ENCODE measurements at places on chromosomes 1 and 21.
A peak's percentile ranks its signal among the peaks of the same experiment; 100 is the strongest.

DNA sequence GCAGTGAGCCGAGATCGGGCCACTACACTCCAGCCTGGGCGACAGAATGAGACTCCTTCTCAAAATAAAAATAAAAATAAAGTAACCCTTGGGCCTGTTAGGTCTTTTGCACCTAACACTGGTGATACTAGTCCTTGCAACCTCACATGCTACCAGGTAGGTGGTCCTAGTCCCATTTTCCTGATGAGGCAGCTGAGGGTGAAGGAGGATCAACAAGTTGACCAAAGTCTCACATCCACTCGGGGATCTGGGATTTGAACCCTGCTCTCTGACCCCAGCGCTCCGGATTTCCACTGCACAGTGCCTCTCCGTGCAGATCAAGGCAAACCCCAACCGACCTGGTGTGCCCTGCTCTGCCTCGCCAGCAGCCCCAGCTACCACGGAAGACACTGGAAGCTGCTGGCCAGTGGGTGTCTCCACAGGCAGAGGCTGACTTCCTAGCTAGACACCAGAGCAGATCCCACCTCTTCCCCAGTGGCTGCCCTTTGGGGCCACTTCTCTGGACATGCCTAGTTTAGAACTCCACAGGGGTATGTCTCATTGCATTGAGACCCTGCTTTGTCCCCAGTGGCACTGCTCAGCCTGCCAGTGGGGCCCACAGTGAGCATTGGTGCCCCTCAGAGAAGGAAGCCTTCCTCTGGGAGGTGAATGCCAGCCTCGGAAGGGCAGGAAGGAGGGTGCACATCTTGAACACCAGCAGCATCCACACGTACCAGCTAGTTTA lies 27.6 kb downstream of the LDLRAP1 start:
- DNase-seq, result no peak

GRCh38 chr21:16588433-16588860 lies 858.7 kb downstream of the USP25 start:
- no peak for DNase-seq

- DNase-seq, result no peak
Observed at GRCh38 chr1:43008115-43009060, 49.7 kb upstream of the SLC2A1 start.

DNA sequence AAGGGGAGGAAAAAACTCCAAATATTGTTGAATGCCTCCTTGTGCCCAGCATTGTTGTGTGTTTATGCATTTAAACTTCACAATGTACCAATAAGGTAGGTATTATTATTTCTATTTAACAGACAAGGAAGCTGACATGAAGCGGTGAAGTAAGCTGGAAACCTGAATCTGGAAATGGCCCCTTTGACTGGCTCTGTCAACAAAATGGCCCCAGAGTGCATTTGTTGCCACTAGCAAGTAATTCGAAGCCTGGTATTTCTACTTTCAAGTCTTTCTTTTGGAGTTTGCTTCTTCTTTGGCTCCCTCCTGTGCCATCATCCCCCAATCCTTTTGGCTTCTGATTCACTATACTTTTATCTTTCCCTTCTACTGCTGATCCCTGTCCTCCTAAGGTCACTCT lies 23.1 kb downstream of the CRYZL1 start:
- DNase-seq, result no peak

- no peak for DNase-seq
Observed at GRCh38 chr1:93000751-93001175, 39.5 kb upstream of the DIPK1A start.

DNA sequence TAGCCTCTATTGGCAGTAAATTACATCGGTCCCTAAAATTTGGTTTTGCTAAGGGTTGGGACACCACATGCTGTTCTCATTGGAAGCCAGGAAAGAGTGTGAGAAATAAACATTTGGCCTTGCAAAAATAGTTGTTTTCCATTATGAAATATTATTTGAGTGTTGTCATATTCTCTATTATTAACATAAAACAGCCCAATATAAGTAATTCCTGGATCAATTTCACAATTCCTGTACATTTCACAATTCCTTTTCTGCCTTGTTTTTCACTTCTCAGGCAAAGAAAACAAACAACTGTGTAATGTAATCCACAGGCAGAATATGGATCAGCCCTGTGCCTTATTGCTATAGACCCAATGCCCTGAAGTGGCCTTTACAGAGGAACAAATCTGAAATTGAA lies 40.5 kb downstream of the C1orf87 start:
- DNase-seq, result no peak

DNA sequence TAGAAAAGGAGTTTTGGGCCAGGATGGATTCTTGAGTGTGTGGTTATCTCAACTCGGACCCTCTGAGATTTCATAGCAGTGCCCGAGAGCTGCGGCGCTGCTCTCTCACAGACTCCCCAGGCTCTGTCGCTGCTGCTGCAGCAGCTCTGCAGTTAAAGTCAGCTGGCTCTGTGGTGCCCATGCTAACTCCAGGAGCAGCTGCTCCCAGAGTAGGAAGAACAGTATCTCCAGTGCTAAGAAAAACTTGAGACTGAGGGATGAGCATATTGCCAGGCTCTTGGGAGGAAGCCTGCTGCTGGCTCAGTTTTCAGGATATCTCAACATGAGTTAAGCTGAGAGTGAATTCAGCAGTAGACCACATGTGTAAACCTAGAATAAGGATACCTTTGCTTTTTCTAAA lies 4.5 kb downstream of the LCE2D start:
- DNase-seq, result no peak

GRCh38 chr1:233061265-233061664 lies 110.9 kb downstream of the NTPCR start:
- DNase-seq, result no peak

- DNase-seq, result peak; percentile 28
Observed at GRCh38 chr1:44423591-44424537, 18.8 kb downstream of the RNF220 start.

DNA sequence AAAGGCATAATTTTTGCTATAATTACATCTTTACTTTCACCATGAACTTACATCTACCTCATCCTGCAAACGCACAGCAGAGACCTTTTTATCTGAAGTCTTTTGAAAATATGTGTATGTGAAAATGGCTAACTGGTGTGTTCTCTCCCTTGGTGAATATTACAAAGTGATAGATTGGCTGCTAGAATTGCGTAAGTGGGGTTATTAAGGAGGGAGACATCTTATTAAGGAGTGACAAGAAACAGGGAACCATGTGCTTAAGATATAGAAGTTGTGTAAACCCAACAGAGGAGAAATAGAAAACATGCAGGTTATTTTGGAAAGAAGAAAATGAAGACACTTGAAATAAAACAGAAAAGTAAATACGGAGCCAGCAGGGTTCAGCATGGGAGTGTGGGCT lies 7.8 kb downstream of the KCNJ15 start:
- DNase-seq, result no peak

GRCh38 chr1:230141021-230141648 lies 74.1 kb downstream of the GALNT2 start:
- DNase-seq, result peak; percentile 23

DNA sequence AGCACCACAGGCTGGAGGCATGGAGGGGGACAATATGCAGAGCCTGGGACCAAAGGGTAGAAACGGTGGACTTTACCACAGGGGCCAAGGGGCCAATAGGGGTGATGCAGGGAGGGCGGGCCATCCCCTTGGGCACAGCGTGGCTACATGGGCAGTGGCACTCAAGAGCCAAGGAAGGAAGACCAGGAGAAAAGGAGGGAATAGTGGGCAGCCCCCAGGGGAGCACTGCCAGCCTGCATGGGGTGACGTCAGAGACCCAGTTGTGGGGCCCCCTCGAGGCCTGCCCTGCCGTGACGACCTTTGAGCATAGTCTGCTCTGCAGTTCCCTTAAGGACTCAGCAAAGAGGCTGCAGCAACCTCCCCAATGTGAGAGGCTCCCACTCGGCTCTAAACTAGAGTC lies 95.5 kb upstream of the TMPRSS2 start:
- DNase-seq, result no peak

DNA sequence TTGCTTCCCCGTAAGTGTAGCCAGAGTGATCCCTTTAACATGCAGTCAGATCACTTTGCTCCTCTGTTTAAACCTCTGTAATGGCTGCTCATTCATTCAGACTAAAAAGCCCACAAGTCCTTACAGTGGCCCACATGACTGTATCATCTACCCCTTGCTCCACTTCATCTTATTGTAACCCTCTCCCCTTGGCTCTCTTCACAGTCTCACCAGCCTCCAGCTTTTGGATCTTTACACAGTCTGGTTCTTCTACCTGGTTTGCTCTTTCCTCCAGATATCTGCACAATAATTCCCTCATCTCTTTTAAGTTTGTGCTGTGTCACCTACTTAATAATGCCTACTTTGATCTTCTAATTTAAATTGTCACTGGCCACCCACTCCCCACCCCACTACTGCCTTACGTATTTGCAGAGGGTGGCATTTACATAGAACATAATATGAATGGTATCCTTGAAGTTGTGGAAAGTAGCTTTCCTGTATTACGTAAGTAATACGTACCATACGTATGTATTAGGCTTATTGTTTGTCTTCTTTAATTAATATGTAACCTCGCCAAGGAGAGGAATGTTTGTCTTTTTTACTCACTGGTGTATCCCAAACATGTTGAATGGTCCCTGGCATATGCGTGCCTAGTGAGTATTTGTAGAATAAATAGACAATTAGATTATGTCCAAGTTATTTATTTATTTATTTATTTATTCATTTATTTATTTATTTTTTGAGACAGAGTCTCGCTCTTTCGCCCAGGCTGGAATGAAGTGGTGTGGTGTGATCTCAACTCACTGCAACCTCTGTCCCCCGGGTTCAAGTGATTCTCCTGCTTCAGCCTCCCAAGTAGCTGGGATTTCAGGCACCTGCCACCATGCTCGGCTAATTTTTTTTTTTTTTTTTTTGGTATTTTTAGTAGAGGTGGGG lies 48.6 kb downstream of the TSNAX start:
- DNase-seq, result no peak

- DNase-seq, result no peak
Observed at GRCh38 chr1:43438006-43438405, 15.7 kb downstream of the HYI start.

- DNase-seq, result no peak
Observed at GRCh38 chr1:212231372-212231771, 53.8 kb upstream of the PPP2R5A start.

DNA sequence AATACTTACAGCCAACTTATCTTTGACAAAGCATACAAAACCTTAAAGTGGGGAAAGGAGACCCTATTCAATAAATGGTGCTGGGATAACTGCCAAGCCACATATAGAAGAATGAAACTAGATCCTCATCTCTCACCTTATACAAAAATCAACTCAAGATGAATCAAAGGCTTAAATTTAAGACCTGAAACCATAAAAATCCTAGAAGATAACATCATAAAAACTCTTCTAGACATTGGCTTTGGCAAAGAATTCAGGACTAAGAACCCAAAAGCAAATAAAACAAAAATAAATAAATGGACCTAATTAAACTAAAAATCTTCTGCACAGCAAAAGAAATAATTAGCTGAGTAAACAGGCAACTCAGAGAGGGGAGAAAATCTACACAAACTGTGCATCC lies 335.6 kb upstream of the PBX1 start:
- DNase-seq, result no peak

GRCh38 chr21:38159355-38159754 lies 97.4 kb upstream of the KCNJ15 start:
- DNase-seq, result no peak

DNA sequence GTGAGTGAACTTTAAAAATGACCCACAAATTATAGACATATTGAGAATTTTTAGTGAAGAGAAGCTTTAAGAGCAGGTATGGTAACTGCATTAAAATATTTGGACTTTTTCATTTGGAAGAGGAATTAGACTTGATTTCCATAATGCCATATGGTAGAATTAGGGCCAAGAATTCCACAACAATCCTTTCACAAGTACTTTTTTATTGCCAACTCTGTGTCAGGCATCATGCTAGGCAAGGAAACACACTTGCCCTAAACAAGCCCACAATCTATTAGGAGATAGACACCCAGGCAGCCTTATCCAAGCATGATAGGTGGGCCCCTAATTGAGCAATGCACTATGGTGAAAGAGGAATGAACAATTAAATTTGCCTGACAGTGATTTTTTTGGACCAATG lies 353.0 kb downstream of the TGFB2 start:
- no peak for DNase-seq

DNA sequence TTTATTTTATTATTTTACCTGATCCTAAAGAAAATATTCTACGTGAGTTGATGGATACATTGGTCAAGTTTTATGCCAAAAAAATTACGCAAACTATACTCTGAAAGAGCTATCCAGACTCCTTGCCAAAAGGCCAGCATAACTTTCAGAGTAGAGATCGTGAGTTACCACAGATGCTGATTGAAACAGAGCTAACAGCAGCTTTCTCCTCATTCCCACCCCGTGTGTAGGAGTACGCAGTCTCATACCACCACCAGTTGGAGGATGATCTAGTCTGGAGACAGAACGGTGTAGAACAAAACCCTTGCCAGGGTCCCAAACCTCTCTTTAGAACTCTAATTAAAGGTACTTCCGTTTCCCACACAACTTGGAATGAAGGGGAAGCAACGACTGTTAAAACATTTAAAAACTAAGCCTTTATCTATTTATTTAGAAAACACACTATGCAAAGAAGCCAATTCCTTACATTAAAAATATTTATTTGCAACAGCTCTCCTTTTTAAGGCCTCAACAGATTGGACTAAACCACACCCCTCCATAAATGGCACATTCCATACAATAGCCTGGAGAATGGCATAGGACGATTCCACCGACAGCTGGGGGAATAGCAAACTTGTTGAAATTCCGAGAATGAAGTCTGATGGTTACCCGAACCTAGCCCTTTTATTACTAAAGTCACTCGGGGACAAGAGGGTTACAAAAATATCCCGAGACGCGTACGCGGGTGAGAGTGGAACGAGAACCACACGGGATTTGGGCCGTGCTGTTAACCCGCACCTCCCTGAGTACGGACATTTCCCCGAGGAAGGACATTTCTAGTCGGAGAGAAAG lies 1.4 kb downstream of the NUCKS1 start:
- peak; percentile 64 for DNase-seq

GRCh38 chr1:228401782-228402640 lies 4.6 kb downstream of the TRIM11 start:
- DNase-seq, result no peak

- DNase-seq, result no peak
Observed at GRCh38 chr1:78520843-78521242, 30.1 kb downstream of the PTGFR start.

GRCh38 chr1:56052041-56052440 lies 527.3 kb downstream of the PLPP3 start:
- no peak for DNase-seq

- DNase-seq, result peak; percentile 30
Observed at GRCh38 chr1:32353886-32354570, 8.3 kb downstream of the FAM229A start.

DNA sequence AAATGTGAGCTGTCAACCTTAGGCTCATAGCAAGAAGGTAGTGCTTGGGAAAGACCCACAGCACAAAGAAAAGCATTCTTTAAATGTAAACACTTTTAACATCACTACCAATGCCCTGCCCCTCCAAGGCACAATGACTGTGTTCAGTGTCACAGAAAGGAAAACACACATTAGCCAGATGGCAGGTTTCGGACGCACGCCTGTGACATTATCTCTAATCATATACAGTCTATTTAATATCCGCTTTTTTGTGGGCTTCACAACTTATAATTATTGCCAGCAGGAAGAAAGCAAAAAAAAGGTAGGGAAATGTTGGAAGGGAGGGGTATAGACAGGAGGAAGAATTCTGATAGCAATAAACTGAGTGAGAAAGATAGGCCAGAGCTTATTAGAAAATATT lies 112.4 kb upstream of the BEND5 start:
- no peak for DNase-seq

GRCh38 chr1:100382657-100383056 lies 30.4 kb downstream of the CDC14A start:
- no peak for DNase-seq

All from GM04503 (cell line).